Fibroblast of lung (primary cell): ENCODE measurements at places on chromosomes 6 and 20.

DNA sequence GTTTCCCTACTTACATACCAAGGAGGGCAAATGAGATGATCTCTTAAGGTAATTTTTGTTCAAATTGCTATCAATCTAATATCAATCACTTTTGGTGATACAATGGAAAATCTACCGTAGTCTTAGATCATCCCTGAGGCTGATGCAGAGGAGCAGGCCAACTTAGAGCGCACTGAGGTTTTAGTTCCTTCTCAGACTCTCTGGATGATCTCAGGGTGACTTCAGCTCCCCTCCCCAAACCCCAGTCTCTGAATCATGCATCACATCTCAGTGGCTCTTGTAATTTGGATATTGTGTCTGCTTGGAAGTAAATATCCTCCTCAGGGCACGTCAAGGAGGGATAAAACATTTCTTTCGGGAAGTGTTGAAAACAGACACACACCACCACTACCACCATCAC is 5.9 kb downstream of the TUBB2B start:
- no peak for DNase-seq
- H3K36me3 ChIP-seq = no peaks in the 10 kb centered on the region
- H3K27me3 ChIP-seq = peaks cover 33% of the 10 kb centered on the region
- no peak overlapping the region for H3K4me3 ChIP-seq

DNA sequence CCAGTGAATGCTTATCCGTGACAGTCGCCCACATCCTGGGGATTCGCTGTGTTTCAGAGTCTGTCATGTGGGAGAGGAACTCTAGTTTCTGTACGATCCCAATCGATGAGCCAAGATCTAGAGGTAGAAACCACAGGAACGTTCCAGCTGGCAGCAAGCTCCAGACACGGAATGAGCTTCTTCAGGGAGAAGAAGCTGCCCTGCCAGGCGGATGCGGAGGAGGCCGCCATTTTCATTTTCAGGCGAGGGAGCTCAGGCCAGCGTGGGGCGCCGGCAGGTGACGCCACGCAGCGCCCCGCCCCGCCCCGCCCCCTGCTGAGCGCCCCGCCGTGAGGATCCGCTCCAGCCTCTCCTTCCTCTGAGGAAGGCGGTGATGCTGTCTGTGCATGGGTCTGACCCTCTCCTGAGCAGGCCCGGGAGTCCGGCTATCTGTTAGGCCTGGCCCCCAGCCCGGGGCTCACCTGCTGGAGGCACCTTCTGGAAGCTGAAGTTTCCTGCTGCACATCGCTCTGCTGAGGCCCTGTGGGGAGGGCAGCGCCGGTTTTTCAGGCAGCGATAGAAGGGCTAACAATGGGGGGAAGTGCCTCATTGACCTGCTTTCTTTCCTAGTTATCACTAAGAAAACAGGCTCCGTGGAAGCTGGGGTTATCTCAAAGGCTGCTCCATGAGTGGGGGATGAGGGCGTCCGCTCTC is 147.5 kb downstream of the ERMARD start:
- no peaks in the 10 kb centered on the region for H3K27me3 ChIP-seq
- H3K4me1 ChIP-seq = no peaks in the 10 kb centered on the region
- H3K27ac ChIP-seq = no peak overlapping the region
- no peak overlapping the region for H3K4me3 ChIP-seq
- no peaks in the 10 kb centered on the region for H3K36me3 ChIP-seq

- H3K36me3 ChIP-seq = no peaks in the 10 kb centered on the region
- H3K4me3 ChIP-seq = no peak overlapping the region
- DNase-seq = no peak
- no peaks in the 10 kb centered on the region for H3K27me3 ChIP-seq
- H3K4me1 ChIP-seq = no peaks in the 10 kb centered on the region
These were observed 733.1 kb downstream of the HDGFL1 start for GRCh38 chr6:23302514-23302913.

- no peaks in the 10 kb centered on the region for H3K36me3 ChIP-seq
- H3K27me3 ChIP-seq = no peaks in the 10 kb centered on the region
- H3K4me1 ChIP-seq = no peaks in the 10 kb centered on the region
- H3K27ac ChIP-seq = no peak overlapping the region
- no peak overlapping the region for H3K4me3 ChIP-seq
- DNase-seq = no peak
These were observed 82.4 kb upstream of the TGM3 start for GRCh38 chr20:2213401-2213800.

DNA sequence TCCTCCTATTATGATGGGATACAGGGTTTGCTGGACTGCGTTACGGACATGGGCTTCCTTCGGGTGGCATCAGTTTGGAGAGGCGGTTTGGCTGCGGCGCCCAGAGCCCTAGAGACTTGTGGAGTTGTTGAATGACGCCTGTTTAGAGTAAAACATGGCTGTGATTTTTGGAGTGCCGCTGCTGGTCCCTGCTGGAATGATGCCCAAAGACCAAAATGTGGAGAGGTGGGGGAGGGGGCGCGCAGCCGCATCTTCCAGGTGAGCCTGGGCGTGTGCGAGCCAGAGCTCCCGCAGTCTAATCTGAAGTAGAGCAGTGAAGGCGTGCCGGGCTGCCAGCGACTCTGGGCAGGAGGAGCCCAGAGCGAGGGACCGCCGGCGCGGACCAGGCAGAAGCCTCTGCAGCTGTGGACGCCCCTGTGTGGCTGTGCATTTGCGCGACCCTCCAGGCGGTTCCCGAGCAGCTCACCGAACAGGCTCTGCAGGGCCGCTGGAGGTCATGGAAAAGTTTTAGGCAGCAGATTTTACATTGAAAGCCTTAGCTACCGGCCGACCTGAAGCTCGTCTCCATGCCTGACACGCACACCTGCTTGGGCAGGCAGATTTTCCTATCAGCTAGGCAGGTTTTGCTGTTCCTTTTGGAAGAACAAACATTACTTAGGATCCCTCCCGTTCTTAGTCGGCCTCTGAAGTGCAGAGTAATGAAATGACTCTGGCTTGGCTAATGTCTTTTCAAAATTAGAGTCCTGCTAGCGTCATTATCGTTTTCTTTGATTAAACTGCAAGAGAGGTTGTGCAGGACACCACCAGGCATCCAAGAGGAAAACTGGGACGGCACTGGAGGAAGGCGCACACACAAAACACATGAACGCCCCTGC is 298.2 kb downstream of the PHACTR1 start:
- DNase-seq = no peak
- H3K27me3 ChIP-seq = peaks cover 33% of the 10 kb centered on the region
- no peak overlapping the region for H3K27ac ChIP-seq
- H3K4me1 ChIP-seq = no peaks in the 10 kb centered on the region
- H3K4me3 ChIP-seq = no peak overlapping the region

- no peak overlapping the region for H3K27ac ChIP-seq
- DNase-seq = no peak
- no peak overlapping the region for H3K4me3 ChIP-seq
- H3K27me3 ChIP-seq = no peaks in the 10 kb centered on the region
These were observed 222.6 kb downstream of the RNF144B start for GRCh38 chr6:18609715-18610114.

DNA sequence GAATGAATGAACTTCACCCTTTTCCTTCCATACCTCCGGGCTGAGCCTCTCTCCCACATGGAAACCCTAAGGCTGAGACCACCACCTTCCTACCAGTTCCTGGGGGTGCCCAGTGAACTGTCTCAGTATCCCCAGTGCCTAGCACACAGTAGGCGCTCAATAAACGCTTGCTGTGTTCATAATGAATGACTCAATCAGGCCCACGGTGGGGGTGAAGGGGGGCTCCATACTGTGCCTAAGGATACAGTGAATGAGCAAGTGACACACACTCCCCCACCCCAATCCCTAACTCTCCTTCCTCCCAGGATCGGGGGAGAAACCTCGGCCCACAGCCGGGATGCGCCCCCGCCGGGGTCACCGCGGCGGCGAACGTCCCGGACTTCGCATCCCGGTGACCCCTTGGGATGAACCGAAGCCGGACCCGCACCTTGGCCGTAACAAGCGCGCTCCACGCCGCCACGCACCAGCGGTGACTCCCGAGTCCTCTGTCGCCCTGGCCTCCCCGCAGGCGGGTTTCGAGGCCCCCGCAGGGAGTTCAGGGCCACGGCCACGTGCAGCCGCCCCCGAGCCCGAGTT is 592 bp downstream of the KCNG1 start:
- DNase-seq = no peak
- H3K4me1 ChIP-seq = peaks cover 6% of the 10 kb centered on the region
- H3K27ac ChIP-seq = no peak overlapping the region
- peak overlapping the region; percentile 35 for H3K4me3 ChIP-seq
- H3K27me3 ChIP-seq = peaks cover 26% of the 10 kb centered on the region
- no peaks in the 10 kb centered on the region for H3K36me3 ChIP-seq

DNA sequence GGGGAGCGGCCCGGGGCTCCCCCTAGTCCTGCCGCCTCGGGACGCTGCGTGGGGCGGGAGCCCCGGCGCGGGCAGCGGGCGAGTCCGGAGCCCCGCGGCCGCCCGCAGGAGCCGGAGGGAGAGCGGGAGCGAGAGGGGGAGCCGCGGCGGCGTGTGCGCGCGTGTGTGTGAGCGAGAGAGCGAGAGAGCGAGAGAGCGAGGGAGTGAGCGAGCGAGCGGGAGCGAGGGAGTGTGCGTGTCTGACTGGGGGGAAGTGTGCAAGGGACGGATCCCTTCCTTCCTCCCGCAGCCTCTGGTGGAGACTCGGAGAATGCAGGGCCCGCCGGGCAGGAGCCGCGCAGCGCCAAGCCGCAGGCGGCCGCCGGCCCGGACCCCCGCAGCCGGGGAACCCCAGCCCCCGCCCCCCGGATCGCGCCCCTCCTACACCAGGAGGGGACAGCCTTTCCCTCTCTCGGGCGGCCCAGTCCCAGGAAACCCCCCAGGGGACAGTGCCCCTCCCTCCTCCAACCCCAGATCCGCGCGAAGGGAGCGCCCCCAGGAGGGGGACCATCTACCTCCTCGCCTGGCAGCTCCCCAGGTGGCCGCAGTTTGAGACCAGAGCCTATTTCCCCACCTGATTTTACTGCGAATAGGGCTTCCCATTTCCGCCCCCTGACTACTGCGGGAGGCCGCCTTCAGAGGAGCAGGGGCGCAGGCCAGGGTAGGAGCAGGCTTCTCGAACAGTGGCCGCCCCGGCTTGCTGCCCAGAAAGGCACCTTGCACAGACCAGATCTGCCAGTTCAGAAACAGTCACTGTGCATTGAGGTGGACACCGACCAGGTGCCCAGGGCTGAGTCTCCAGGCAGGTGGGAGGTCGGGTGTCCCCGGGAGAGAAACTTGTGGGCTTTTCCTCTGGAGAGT is at the start of gene CDH22:
TSS of gene CDH22 (minus strand) at position 241 of the 900 bp plus-strand sequence. CDS start 57,204 bp downstream, outside the sequence.
- no peaks in the 10 kb centered on the region for H3K36me3 ChIP-seq
- H3K4me1 ChIP-seq = no peaks in the 10 kb centered on the region
- no peak within 1 kb of the TSS for H3K4me3 ChIP-seq
- DNase-seq = peak; percentile 19
- no peak within 1 kb of the TSS for H3K27ac ChIP-seq
- H3K27me3 ChIP-seq = peaks cover 81% of the 10 kb centered on the region

DNA sequence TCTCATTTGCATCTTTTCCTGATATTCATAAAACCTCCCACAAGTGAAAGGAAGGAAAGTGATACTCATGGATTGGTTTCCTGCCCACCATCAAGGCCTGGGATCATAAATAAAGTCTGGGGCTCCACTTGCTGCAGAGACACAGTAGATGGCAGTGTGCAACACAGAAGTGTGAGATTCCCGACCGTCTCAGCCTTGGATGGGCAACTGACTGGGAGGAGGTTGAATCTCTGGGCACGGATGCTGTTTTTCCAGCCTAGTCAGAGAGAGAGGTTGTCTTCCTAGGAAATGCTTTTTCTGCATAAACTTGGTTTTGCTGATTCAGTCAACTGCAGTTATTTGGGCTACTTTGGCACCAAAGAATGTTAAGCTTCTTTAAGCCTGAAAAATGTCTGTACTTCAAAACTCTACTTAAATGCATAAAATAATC is 9.9 kb upstream of the RFPL4B start:
- peak; percentile 86 for DNase-seq
- H3K27me3 ChIP-seq = no peaks in the 10 kb centered on the region
- H3K4me1 ChIP-seq = no peaks in the 10 kb centered on the region
- H3K27ac ChIP-seq = no peak overlapping the region
- no peak overlapping the region for H3K4me3 ChIP-seq
- no peaks in the 10 kb centered on the region for H3K36me3 ChIP-seq

DNA sequence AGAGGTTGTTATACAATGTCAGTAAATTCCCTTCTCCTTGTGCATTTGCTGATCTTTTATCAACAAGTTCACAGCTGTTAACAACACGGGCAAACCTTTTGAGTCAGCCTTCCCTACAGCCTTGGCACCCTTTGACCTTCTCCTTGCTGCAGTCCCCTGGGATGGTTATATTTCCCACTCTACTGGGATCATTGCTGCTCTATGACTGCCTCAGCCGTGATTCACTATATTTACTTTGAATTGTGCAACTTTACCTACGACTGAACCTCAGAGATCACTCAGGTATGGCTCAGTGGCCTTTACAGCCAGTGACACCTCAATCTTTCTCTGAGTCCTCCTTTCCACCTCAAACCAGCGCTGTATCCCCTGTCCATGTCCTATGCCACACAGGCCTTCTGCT is 1293.3 kb downstream of the EPHA7 start:
- no peak for DNase-seq
- no peak overlapping the region for H3K4me3 ChIP-seq
- H3K27me3 ChIP-seq = no peaks in the 10 kb centered on the region
- no peaks in the 10 kb centered on the region for H3K36me3 ChIP-seq
- H3K27ac ChIP-seq = no peak overlapping the region
- no peaks in the 10 kb centered on the region for H3K4me1 ChIP-seq

DNA sequence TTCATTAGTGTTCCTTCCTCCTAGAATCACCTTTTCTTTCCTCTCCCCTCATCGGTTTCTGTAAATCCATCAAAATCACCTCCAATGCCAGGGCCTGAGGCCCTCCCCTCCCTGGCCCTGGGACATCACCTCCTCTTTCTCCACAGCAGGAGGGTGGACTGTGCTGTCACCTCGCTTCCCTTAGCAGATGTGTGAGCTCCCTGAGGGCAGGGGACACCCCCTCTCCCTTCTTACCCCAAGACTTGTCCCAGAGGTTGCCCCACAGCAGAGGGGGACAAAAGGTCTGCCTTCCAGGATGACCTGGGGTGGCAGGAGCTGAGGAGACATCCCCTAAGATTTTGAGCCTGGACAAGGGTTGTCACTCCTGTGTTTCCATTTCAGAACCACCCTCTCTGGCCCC is 5.9 kb downstream of the ULBP1 start:
- no peaks in the 10 kb centered on the region for H3K4me1 ChIP-seq
- no peak for DNase-seq
- no peak overlapping the region for H3K4me3 ChIP-seq
- peaks cover 32% of the 10 kb centered on the region for H3K27me3 ChIP-seq
- H3K27ac ChIP-seq = no peak overlapping the region

DNA sequence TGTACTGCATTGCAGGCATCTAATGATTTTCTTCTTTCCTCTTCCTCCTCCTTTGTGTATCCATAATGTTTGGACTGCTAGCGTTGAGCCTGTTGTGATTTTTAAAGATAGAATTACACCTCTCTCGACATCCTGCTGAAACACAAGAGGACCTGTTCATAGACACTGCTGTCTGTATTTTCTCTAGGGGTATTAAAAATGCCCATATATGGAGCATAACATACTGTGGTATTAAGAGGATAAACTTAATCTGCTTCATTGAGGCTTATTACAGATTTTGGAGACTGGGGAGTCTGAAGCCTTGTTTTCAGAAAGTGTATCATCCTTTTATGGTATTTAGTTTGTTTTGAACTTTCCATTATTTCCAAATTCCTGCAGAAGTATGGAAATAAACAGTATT is 414.3 kb downstream of the CDKAL1 start:
- H3K4me3 ChIP-seq = no peak overlapping the region
- H3K4me1 ChIP-seq = no peaks in the 10 kb centered on the region
- no peak for DNase-seq
- H3K36me3 ChIP-seq = no peaks in the 10 kb centered on the region
- H3K27me3 ChIP-seq = no peaks in the 10 kb centered on the region
- H3K27ac ChIP-seq = no peak overlapping the region
